ENCODE measurements at places on chromosomes 12 and 14.
A peak's percentile ranks its signal among the peaks of the same experiment; 100 is the strongest.

GRCh38 chr14:101733211-101733610 is 28.3 kb upstream of the PPP2R5C start:
- DNase-seq, result no peak

DNA sequence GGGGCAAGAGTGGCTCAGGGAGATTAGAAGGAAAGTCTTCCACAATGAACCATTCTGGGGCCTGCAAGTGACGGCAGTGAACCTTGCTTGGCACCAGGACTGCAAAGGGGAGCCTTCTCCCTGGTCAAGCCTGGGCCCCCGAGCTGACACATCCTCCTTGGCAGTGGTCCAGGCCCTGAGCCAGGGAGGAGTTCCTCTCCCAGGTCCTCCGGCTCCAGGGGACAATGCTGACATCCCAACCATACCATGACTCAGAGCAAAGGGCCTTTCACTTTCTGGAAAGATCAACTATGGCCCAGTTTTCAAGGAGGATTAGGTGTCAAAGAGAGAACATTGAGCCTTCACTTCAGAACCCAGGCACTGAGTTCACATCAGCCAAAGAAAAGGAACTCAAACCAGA is 756.5 kb upstream of the TBX3 start:
- no peak for DNase-seq

- no peak for DNase-seq
These were observed 178.6 kb upstream of the NOS1 start for GRCh38 chr12:117540011-117540410.

- DNase-seq, result no peak
These were observed 63.5 kb downstream of the RPS6KA5 start for GRCh38 chr14:90996967-90997366.

DNA sequence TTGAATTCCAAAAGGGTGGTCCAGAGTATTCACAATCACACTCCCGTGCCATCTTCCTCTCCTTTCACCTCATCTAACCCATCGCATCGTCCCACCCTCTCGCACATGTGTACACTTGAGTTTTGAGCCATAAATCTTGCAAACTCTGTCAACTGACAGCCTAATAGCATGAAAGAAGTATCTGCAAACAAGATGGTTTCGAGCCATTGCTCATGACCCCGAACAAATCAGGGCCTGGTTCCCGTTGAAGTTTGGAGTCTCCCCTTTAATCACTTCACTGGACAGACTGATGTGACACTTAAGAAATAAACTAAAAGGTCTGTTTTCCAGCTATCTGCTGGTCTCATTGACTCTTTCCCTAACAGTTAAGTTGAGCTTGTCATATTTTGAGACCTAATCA is 223.6 kb upstream of the SOX5 start:
- no peak for DNase-seq

DNA sequence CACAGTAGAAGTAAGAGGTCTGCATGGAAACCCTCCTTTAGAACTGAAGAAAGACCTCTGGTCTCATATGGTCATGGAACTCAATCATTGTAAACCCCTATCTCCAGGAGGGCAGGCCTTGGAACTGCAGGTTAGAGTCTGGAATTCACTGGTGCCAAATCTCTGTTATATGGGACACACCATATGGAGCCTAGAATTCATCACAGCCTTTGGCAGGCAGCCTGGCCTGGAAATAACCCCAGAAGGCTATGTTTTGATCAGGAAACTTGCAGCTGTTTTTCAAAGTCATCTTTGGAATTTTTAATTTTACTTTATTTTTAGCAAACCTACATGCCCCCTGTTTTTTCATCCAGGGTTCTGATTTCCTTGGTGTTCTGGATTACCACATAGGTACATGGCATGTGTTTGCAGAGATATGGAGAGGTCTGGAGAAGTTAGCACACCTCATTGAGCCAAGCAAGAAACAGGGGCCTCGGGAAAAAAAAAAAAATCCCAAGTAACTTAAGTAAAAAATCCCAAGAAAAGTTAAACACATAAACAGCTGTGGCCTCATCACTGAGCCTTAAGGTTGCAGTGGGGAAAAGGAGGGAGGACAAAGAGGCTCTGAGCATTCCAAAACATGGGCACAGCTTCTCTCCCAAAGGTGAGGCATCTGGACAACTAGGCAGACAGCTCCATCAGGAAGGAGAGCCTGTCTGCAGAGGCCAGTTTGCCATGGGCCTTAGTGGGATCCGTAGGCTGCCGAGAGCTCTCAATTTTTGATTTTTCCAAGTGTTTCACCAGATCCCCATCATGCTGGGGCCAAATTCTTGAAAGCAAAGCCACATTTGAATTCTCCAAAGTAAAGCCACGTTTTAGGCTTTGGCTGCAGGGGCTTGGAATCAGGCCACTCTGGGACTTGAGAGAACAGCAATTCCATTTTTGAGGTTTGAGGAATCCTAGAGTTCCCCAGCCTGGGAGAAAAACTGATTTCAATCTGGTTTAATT is 339.6 kb upstream of the TBX3 start:
- no peak for DNase-seq

GRCh38 chr12:7884689-7885088 is 12.0 kb upstream of the SLC2A14 start:
- DNase-seq, result no peak

- DNase-seq, result no peak
These were observed 1.6 kb upstream of the ARID4A start for GRCh38 chr14:58296726-58297125.

DNA sequence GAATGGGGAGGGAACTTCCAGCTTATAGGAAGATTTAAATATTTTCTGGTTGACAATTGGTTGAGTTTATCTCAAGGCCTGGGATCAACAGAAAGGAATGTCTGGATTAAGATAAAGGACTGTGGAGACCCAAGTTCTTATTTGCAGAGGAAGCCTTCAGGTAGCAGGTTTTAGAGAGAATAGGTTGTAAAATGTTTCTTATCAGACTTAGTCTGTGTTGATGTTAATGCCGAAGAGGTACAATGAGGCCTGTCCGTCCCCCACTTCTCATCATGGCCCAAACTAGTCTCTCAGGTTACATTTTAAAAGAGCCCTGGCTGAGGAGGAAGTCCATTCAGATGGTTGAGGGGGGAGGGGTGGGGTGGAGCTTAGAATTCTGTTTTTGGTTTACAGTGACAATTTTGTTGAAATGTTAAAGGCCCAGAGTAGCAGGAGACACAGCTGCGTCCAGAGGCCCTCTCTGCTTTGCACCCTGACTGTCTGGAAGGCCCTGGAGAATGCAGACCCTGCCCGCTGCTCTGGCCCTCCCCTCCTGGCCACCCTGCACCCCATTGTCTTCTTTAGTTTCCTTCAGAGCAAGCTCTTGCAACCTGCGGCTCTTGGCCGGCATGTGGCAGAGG is 672.5 kb upstream of the TMEM132C start:
- DNase-seq, result no peak

GRCh38 chr12:50058743-50059312 is 1.4 kb downstream of the ASIC1 start:
- no peak for DNase-seq

DNA sequence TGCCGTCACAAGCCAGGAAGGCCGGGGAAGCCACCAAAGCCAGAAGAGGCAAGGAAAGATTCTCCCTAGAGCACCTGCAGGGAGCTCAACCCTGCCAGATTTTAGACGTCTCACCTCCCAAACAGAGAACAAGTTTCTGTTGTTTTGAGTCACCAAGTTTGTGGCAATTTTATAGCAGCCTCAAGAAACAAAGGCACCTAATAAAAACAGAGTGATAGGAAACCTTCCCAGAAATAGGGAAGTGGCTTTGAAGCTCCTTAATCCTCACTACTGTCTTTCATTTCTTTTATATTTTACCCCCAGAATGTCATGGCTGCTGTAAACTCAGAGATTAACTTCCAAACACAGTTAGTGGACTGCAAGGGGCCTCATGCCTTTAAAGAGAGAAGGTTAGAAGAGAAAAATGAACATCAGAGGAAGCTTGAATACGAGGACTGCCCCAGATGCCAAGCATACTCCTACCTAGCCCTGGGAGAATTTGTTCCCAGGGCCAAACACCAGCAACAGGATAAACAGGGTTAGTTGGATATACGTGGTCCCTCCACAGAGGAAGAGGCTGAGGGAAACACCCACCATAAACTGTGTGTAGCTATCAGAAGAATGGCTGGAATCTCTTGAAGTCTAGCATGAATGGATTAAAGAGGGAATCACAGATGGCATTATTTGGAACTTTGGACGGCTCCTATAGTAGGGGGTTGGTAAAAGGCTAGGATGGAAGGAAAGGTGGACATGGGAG is 148.3 kb downstream of the KCNA5 start:
- DNase-seq, result no peak

- no peak for DNase-seq
These were observed 244.2 kb upstream of the CCDC196 start for GRCh38 chr14:66242001-66242400.

DNA sequence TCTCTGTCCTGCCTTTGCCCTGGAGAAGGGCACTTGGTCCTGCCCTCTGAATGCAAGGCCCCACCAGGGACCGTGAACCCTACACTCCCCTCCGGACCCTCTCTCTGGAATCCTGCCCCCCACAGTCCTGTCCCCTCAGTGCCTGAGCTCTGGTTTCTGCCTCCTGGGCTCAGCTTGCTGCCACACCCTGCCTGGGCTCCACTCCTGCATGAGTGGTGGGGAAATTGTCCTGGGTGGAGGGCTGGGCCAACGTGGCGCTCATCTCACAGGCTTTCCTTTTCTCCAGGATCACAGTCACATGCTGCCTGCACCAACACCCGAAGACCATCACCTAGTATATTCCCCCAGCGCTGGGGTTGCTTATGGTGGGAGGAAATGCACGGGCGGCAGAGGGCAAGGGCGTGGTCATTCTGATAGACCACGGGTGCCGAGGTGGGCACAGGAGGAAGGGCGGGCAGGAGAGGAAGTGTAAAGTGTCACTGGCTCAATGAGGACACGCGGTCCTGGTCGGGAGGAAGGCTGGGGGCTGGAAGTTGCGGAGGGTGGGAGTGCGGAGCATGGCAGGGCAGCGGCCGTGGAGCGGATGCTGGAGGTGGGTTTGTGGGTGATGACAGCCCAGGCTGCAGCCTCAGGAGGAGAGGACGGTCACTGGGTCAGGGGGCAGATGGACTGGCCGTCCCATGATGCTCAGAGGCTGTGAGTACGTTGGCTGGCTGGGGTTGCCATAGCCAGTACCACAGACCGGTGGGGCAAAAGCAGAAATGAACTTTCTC is 99.5 kb downstream of the KIF26A start:
- DNase-seq, result no peak

DNA sequence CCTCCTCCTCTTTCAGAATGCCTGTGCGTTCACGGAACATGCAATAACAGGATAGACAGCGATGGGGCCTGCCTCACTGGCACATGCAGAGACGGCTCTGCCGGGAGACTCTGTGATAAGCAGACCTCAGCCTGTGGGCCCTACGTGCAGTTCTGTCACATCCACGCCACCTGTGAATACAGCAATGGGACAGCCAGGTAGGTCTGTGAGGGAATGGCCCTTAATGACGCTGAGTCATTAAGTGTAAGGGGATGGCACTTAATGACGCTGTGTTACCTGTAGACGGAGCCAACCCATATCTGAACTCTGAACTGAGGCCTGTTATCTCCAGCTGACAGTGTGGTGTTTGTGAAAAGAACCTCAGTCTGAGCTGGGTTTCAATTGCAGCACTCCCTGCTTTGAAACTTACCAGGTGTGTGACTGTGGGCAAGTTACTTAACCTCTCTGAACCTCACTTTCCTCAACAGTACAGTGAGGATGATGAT is 86.9 kb downstream of the STAB2 start:
- no peak for DNase-seq

GRCh38 chr14:75533791-75534555 is 11.7 kb downstream of the BATF start:
- DNase-seq, result no peak

DNA sequence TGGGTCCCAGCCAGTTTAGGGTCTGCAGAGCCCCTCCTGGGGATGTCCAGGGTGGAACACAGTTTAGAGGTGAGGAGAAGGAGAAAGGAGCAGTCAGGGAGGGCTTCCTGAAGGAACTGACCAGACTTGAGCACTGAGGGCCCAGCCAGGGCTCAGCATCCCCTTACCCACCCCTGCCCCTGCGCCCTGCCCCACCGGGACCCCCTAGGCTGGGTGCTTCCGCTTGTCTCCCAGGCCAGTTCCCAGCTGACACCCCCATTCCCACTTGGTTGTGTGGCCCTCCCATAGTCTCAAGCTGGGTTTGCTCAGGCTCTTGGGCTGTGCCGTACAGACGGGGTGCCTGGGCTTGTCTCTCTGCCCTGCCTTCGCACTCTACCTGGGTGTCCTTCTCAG is 26.3 kb upstream of the KIF26A start:
- no peak for DNase-seq

DNA sequence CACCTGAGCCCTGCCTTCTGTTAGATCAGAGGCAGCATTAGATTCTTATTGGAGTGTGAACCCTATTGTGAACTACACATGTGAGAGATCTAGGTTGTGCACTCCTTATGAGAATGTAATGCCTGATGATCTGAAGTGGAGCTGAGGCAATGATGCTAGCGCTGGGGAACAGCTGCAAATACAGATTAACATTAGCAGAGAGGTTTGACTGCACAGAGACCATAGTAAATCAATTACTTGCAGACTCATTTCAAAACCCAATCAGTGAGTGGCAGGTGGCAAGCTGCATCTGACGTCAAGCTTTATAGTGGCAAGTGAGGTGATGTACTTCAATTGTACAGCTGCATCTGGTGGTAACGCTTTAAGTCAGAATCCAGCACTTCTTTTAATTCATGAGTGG is 141.6 kb downstream of the GPHN start:
- no peak for DNase-seq

- no peak for DNase-seq
These were observed 8.7 kb downstream of the CLIP1 start for GRCh38 chr12:122413516-122414404.

- no peak for DNase-seq
These were observed 48.8 kb upstream of the KRR1 start for GRCh38 chr12:75560167-75560566.

DNA sequence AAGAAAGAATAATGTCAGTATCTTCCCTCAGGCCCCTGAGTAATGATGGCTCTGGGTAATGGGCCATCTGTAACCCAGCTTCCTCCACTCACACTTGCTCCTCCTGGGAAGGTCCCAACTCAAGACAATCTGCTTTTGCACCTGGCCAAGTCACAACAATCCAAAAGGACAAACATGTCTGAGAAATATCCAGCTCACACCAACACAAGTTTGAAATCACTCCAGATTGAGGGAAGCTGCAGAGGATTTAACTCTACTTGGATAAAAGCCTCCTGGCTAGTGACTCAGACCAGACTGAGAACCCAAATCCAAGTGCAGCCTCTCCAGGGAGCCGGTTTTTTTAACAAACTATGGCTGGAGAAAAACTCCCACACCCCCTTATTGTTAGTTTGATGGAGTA is 34.2 kb downstream of the RTRAF start:
- DNase-seq, result no peak

GRCh38 chr14:95504135-95505029 is 12.1 kb downstream of the SYNE3 start:
- no peak for DNase-seq

- peak; percentile 3 for DNase-seq
These were observed 98.9 kb downstream of the BCL11B start for GRCh38 chr14:99173086-99173485.

- DNase-seq, result no peak
These were observed 22.8 kb downstream of the COX8C start for GRCh38 chr14:93369713-93370266.

- no peak for DNase-seq
These were observed 36.1 kb downstream of the CPSF6 start for GRCh38 chr12:69275471-69275891.

- DNase-seq, result no peak
These were observed 77.3 kb upstream of the PCNX4 start for GRCh38 chr14:60014402-60014801.
